Neural crest cell (in vitro differentiated cells): ENCODE measurements at places on chromosomes 4 and X. TPM values are rescaled to one million over a fixed set of nuclear protein-coding genes. Genes with fewer than 3 reads are reported as not detected.

PAGE2B gene
- not detected in 2 replicates for total RNA-seq

SLC49A3 gene
- total RNA-seq: 0.77 and 0.91 TPM in 2 replicates

P2RY10 gene
- total RNA-seq: not detected in 2 replicates

MORF4L2 gene
- 412 TPM in 2 replicates for total RNA-seq

FREM3 gene
- total RNA-seq: not detected in 2 replicates

UCP1 gene
- not detected in 2 replicates for total RNA-seq

VSIG4 gene
- not detected in 2 replicates for total RNA-seq

FMR1NB gene
- not detected in 2 replicates for total RNA-seq

TGIF2LX gene
- total RNA-seq: not detected in 2 replicates

NR3C2 gene
- 0.21 and 0.30 TPM in 2 replicates for total RNA-seq

SLC10A4 gene
- 2.0 and 2.2 TPM in 2 replicates for total RNA-seq

HSFX2 gene
- total RNA-seq: not detected in 2 replicates

PDGFRA gene
- 1.9 and 2.1 TPM in 2 replicates for total RNA-seq
